ENCODE measurements at places on chromosomes 12 and 14.

- no peak for DNase-seq
Observed at GRCh38 chr14:104930526-104931303, 6.0 kb downstream of the PLD4 start.

- DNase-seq, result no peak
Observed at GRCh38 chr14:104881369-104881979, 16.4 kb downstream of the CEP170B start.

GRCh38 chr14:61747342-61747741 is 14.9 kb upstream of the SNAPC1 start:
- no peak for DNase-seq

- no peak for DNase-seq
Observed at GRCh38 chr12:112350593-112351592, 31.3 kb downstream of the HECTD4 start.

DNA sequence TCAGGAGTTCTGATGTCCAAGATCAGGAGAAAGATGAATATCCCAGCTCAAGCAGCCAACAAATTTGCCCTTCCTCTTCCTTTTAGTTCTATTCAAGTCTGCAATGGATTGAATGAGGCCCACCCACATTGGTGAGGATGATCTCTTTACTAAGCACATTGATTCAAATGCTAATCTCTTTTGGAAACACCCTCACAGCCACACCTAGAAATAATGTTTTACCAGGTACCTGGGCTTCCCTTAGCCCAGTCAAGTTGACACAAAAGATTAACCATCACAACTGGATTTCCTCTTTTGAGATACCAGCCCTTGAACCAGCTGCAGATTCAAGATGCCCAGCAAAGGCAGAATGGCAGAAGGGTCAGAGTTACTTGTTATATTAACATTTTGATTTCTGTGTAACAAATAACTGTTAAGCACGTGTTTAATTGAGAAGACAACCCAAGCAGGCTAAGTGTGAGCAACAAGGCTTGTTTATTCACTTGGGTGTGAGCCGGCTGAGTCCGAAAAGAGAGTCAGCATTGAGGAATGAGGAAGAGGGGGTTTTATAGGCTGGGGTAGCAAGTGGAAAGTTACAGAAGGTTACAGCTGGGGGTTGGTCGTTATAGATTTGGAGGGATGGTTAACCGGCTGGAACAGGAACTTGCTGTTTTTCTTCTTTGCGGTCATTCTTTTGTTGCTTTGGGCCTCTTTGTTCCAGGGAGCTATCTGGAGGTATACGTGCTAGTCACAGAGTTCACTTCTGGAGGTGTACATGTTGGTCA is 180.3 kb downstream of the EMP1 start:
- DNase-seq, result no peak

DNA sequence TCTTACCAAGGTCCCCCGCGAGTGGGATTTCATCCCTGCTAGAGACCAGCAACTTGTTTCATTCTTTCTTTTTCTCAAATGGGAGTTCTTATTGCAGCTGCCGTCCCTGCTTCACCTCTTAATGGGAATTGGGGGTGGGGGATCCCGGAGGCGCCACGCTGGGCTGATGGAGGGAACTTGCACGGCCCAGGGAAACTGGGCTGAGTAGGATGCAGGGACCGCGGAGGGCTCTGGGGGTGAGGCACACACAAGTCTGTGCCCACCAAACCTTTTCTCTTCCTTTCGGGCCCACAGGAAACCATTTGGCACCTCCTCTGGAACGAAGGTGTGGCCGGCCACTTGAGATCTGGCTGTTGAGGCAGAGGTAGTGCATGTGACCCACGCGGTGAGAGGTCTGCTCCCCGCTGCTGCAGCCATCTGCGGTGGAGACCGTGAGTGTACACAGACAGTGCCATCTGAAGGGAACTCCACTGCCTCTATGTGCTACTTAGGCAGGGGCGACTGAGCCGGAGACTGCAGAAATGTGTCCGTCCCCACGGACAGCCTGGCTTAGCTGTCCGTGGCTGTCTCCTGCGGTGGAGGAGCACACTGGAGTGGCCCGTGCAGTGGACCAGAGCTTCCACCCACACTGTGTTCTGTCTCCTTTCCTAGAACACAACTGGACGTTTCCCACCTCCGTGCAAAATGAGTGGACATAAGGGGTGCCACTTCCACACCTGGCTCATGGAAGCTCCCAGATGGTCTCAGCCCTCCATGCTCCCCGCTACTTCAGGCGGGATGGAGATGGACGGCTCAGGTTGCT is 42.1 kb upstream of the TESC start:
- no peak for DNase-seq

DNA sequence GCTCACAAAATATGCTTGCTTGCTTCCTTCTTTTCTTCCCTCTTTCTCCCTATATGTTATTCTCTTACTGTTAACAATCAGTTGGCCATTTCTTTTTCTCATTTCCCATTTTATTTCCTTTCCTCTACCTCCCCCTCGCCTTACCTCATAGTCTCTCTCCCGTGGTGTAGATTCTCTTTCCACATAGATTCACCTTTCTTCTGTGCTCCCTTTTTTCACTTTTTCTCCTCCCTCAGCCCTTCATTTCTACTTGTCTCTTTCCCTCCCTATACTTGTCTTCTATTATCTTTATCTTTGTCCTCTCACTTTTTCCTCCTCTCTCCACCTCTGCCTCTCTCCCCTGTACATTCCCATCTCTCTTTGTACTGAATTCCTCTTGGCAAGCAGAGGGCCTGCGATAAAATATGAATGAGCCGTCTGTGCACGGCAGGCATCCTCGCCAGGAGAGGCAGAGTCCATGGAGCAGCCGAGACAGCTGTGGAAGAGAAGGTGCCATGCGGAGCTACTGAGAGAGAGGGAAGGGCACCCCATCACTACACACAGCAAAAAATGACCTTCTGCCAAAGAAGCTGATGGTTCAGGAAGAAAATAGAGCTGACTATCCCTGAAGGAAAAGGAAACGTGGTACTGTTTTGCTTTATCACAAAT is 12.1 kb downstream of the C14orf93 start:
- DNase-seq, result no peak

DNA sequence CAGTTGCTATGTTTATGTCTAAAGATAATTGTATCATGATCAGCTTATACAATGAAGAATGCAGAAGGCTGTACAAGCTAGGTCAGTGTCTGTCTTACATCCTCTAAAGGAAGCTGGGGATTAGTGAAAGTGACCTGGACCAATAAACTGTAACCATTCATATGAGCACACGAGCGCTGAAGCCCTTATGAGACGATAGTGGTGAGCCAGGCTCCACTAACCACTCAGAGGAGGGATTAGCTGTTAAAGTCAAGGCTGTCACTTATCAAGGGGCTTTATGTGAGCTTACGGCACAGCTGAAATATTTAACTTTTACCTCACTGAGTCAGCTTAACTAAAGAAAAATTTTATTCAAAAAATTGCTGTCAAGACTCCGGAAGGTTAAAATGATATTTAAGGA is 30.3 kb downstream of the NDUFA12 start:
- DNase-seq, result no peak

DNA sequence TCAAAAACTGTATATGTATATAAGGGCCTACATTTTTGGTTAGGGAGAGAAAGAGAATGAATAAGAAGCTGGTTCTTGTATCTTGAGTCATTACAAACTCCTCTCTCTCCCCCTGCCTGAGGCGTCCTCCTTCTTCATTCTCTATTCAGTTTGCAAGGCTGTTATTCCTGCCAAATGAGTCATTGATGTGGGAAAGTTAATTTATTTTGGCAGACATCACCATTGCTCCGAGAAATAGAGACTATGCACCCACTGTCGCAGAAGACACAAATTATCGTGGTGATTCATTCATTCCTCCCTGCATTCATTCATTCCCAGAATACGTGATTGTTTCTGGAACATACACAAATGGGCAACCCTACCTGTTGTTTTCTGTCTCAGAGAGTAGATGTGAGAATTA is 112.5 kb upstream of the MED13L start:
- no peak for DNase-seq

GRCh38 chr14:59687663-59688062 is 111.1 kb upstream of the CCDC175 start:
- DNase-seq, result no peak

DNA sequence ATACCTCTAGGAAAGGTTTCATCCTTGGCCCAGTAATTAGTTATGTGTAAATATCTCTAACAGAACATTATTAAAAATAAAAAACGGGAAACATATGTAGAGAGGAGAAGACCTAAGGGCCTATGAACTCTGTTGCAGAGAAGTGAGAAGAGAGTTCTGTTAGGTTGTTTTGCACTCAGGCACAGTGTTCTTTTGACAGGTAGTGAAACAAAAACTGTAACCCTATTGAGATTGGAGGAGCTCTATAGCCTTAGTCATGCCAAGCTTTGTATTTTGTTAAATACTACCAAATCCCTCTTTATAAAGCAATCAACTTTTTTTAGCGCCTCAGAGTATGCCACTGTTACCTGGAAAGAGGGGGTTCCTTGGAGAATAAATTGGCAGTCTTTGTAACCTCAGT is 77.6 kb downstream of the CNTN1 start:
- no peak for DNase-seq

- no peak for DNase-seq
Observed at GRCh38 chr12:91239481-91239880, 56.9 kb upstream of the DCN start.

Measured in stimulated activated CD4-positive, alpha-beta T cell treated with anti-CD3 and anti-CD28 coated beads, TNF-alpha, amount 100 ng/mL, for 1 hour (primary cell).